Osteoblast (primary cell): ENCODE measurements at places on chromosomes 1 and 21. TPM values are rescaled to one million over a fixed set of nuclear protein-coding genes. Genes with fewer than 3 reads are reported as not detected.
A peak's percentile ranks its signal among the peaks of the same experiment; 100 is the strongest.

- no peaks in the 10 kb centered on the region for H3K27me3 ChIP-seq
- no peaks in the 10 kb centered on the region for H3K36me3 ChIP-seq
- DNase-seq = no peak
- no peak overlapping the region for H3K27ac ChIP-seq
- H3K4me3 ChIP-seq = no peak overlapping the region
Observed at GRCh38 chr1:109903376-109903930, 7.2 kb upstream of the CSF1 start.

- H3K27me3 ChIP-seq = peaks cover 12% of the 10 kb centered on the region
- no peak overlapping the region for H3K27ac ChIP-seq
Observed at GRCh38 chr1:26598890-26599289, 69.3 kb downstream of the RPS6KA1 start.

DNA sequence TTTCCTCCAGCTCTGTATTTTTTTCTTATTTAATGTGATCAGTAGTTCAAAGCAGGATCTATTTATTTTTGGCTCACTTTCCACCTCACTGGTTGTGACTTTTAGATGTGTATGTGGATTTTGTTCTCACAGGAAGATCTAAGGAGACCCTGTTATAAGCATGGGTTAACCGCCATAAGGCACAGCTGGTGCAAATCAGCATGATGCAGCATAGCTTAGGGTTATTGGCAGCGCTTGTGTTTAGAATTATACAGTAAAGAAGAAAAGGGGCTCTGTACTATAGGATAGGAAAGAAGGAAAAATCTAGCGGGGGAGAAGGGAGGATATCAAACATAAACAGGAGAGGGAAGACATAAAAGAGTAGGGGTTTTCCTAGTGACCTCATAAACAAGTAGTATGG lies 26.9 kb upstream of the RGL1 start:
- H3K27me3 ChIP-seq = no peaks in the 10 kb centered on the region
- no peak overlapping the region for H3K4me3 ChIP-seq
- H3K27ac ChIP-seq = no peak overlapping the region
- no peak for DNase-seq
- no peaks in the 10 kb centered on the region for H3K36me3 ChIP-seq

PTGFR gene
- 67.7 and 81.9 TPM in 2 replicates for total RNA-seq

SLC35F3 gene
- not detected in 2 replicates for total RNA-seq

DNA sequence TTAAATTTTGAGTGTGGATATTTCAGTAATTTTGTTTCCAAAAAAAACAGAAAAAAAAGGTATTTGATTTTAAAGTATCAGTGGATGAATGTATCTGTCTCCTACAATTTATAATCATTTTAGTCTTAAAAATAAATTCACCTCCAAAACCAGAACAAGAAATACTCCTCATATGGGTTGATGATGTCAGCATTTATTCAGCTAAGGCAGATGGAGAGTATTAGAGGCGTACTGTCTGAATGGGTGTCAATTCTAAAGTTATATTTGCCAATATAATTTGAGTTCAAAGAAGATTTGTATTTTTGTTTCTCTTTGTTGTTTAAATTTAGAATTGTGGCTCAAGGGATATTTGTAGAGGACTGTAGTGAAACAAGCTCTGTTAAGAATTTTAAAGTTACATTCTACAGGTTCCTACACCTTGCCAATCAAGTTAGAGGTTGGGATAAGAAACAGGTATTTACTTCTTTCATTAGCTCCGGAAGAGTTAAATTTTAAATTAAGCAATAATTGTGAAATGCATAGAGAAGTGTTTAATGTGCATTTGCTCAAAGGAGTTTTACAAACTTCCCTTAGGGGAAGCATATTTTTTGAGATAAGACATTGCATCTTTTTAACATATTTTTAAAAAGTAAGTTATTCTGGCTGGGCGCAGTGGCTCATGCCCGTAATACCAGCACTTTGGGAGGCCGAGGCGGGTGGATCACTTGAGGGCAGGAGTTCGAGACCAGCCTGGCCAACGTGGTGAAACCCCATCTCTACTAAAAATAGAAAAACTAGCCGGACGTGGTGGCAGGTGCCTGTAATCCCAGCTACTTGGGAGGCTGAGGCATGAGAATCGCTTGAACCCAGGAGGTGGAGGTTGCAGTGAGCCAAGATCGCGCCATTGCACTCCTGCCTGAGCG lies 1.2 kb downstream of the PLA2G4A start:
- peak overlapping the region; percentile 82 for H3K4me3 ChIP-seq
- DNase-seq = peak; percentile 43
- H3K36me3 ChIP-seq = no peaks in the 10 kb centered on the region
